NCI-H2081 (cell line): ENCODE measurements at places on chromosomes 7 and 10.

DNA sequence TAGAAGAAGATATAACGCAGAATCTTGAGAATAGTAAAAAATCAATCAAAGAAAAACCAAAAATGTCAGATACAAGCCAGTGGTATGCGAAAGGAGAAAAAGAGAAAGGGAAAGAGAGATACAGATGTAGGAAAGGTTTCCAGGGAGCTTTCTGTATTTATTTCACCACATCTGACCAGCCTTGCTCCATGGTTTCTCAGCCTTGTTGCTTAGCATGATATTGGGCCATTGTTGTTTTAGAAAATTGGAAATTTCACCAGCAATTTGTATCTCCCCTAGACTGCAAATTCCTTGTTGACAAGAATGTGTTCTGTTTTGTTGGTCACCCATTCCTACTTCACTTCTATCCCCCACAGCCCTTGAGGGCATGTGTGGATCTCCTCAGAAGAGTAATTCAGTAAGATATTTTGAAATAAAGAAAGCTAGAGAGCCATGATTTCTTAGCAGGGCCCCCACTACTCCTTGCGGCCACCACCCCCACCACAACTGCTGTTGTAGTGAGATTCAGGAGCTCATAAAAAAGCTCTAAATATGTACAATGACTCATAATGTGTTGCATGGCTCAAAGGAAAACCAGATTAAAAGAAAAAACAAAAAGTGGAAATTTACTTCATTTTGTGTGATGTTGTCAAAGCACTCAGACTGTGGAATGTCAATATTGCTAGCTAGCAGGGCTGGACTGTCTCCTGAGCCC, 138.7 kb downstream of the CHRM2 start:
- no peak for DNase-seq

- no peak for DNase-seq
Observed at GRCh38 chr10:50540069-50540825, 83.5 kb downstream of the SGMS1 start.

DNA sequence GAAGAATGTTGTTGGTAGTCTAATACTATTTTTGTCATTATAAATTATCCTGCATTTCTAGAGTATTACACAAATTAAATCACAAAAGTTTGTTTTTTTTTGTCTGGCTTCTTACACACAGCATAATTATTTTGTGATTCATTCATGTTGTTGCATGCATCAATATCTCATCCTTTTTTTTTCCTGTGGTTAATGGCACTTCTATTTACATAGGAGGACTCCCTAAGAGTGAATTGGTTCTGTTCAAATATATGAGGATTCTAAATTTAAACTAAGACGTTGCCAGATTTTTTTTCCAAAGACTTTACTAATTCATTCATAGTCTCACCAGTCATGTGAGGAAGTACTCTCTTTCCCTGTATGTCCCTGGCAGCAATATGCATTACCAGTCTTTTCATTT, 303.3 kb downstream of the GPR37 start:
- no peak for DNase-seq

GRCh38 chr7:112300831-112301407, 94.4 kb downstream of the ZNF277 start:
- no peak for DNase-seq

DNA sequence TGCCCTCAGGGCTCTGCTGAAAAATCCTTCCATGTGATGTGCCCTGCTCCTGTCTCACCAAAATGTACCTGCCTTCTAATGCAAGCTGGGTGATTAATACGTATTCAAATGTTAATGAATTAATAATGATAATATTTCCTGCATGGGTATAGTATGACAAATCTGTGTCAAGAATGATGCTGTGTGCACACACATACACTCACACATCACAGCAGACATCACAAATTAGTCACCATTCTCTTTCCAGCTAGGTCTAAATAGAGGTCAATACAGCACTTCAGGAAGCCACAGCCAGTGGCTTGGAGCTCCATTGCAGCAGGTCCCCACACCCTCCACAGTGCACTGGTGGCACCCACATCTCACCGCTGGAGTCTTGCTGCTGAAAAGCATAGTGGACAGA, 681.2 kb upstream of the NRP1 start:
- DNase-seq: no peak

GRCh38 chr10:11608159-11609013, 3.1 kb downstream of the USP6NL start:
- DNase-seq: no peak

GRCh38 chr7:380139-380485, 90.1 kb downstream of the FOXL3 start:
- no peak for DNase-seq

- no peak for DNase-seq
Observed at GRCh38 chr7:7251742-7252141, 69.4 kb downstream of the C1GALT1 start.

DNA sequence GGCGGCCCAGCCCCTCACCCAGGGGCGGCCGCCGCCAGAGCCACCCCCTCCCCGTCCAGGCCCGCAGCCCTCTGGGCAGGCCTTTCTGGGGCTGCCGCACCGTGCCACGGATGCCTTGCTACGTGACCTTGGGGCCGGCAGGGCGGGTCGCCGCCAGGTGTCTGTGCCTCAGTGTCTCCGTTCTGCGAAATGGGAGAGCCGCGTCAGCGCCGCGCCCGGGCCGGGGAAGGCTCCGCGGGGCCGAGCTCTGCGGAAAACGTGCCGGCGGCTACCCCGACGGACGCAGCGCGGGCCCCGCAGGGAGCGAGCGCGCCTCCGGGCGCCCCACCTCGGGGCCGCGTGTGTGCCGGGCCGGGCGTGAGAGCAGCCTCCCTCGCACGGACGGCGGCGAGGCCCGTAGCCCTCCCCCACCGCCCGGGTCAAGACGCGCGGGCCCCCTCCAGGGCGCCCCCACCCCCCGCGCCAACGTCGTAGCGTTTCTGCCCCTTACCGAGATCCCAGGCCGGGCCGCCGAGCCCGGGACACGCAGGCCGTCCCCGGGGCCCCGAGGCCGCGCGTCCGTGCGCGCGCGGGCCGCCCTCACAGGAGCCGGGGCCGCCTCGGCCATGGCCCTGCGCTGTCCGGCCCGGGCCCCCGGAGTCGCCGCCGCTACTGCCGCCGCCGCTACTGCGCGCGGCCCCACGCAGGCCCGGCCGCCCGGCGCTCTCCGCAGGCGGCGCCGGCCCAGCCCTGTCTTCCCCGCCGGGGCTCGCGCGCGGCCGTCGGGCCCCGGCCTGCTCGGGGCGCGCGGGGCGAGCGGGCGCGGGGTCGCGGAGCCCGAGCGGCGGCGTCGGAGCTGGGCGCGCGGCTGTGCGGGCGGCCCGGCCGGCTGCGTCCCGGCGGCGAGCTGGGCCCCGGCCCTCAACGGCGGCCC, 1.1 kb downstream of the ZNF777 start:
- peak; percentile 30 for DNase-seq

- no peak for DNase-seq
Observed at GRCh38 chr10:126684171-126684745, 13.8 kb upstream of the C10orf90 start.

DNA sequence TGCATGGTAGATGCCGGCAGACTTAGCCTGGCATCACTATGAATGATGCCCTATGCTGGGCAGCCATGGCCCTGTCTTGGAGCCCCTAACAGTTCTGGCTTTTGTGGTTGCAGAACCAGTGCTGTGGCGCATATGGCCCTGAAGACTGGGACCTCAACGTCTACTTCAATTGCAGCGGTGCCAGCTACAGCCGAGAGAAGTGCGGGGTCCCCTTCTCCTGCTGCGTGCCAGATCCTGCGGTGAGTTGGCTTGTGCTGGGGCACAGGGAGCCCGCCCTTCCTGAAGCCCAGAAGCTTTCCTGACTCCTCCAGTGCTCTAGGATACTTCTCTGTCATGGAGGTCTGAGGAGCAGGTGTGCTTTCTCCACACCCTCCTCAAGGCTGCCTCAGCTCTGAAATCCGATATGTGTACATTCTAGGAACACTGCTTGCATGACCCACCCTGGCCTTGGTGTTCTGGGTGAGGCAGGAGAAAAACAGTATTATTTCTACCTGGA, 25.6 kb upstream of the SH2D4B start:
- no peak for DNase-seq

DNA sequence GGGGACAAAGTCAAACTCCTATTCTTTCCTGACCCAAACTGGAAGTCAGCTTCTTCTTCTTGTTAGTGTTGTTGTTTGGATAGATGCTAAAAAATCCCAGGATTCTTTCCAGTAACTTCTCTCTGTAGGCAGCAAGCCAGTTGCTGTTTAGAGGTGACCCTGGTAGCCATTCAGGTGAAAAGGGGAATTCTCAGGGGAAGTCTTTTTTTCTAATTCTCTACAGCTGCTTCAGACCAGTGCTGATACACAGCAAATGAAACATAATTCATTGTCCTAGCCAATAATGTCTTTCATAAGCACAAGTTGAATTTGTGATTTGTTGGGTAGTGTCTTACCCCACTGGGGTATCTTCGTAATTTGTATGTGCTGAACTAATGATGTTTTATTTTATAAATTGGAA, 357.3 kb downstream of the BBS9 start:
- no peak for DNase-seq

DNA sequence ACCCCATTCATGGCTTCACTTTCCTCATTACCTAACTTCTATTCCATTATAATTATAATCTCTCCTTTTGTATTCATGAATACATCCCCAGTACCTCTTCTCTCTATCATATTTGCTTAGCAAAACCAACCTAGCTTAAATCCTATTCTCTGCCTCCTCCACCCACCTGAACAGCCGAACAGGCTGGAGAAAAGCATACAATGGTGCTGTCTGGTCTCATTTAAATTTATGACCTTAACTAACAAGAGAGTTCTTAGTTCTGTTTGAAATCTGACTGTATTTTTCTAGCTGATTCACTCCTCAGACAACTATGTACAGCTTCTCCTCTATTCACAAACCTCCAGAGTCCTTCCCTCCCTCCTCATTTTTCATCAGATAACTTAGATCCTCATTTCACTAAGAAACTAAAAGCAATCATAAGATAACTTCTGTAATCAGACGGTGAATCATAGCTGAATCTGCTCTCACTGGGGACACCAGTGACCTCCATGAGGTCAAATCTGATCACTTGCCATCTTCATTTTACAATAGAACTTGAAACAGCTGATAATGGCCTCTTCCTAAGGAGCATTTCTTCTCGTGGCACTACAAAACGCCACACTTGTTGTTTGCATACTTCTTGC, 233.9 kb upstream of the AOAH start:
- DNase-seq: peak; percentile 26

DNA sequence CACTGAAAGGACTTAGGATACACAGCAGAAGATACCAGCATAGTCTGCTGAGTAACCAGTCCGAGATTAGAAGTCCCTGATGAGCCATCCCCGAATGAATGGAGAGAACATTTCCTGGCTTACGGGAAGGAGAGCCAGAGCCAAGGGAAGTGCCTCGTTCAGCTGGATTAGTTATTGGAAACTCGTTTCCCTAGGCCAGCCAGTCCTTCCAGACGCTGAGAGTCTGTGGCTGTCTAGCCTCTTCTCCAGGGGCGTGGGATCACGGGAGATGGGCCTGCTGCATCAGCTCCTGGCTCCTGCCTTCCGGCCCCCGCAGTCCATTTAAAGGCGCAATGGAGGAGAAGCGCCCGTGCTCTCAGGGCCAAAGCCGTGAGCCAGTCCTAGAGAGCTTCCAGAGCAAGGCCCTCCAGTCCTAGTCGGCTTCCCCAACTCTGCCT, 712.8 kb downstream of the PARD3 start:
- DNase-seq: no peak

DNA sequence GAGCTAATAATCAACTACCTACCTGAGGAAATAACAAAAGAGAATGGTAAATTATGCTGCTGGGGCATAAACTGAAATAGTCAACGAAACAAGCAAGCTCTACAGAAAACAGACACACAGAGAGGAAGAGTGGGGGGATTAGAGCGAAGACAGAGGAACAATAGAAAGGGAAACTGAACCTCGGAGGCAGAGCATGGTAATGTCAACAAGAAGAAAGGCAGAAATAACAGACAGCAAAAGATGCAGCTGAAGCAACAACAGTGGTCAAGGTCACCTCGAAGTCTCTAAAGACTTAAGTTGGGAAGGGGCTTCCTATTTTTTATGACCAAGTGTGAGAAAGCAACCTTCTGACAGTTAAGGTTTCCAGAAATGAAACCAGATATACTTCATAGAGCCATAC, 177.0 kb downstream of the ZNF438 start:
- no peak for DNase-seq

DNA sequence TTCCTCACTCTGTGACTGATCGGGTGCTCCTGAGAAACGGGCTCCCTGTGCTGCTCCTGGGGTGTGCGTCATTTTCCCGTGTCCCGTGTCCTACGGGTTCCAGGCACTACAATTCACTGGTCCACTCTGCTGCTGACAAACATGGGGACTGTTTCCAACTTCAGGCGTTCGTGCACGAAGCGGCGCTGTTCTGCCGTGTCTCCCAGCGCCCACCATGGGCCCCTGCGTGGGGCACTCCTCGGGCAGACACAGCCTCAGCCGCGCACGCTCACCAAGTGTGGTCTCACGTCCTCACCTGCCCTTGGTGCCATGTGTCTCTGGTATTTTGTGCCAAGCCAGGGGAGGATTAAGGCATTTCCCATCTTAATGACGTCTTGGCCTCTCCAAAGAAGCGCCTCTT, 19.0 kb downstream of the GPR146 start:
- DNase-seq: no peak

- no peak for DNase-seq
Observed at GRCh38 chr7:377080-378040, 87.4 kb downstream of the FOXL3 start.

GRCh38 chr7:155972651-155973390, 160.6 kb upstream of the SHH start:
- no peak for DNase-seq

GRCh38 chr7:74324531-74325209, 35.5 kb downstream of the CLIP2 start:
- no peak for DNase-seq

- no peak for DNase-seq
Observed at GRCh38 chr7:25187932-25188331, 40.4 kb downstream of the NPVF start.

- DNase-seq: no peak
Observed at GRCh38 chr10:43292755-43293676, 26.2 kb upstream of the RASGEF1A start.

- DNase-seq: no peak
Observed at GRCh38 chr10:85531706-85532105, 834.9 kb downstream of the GRID1 start.

DNA sequence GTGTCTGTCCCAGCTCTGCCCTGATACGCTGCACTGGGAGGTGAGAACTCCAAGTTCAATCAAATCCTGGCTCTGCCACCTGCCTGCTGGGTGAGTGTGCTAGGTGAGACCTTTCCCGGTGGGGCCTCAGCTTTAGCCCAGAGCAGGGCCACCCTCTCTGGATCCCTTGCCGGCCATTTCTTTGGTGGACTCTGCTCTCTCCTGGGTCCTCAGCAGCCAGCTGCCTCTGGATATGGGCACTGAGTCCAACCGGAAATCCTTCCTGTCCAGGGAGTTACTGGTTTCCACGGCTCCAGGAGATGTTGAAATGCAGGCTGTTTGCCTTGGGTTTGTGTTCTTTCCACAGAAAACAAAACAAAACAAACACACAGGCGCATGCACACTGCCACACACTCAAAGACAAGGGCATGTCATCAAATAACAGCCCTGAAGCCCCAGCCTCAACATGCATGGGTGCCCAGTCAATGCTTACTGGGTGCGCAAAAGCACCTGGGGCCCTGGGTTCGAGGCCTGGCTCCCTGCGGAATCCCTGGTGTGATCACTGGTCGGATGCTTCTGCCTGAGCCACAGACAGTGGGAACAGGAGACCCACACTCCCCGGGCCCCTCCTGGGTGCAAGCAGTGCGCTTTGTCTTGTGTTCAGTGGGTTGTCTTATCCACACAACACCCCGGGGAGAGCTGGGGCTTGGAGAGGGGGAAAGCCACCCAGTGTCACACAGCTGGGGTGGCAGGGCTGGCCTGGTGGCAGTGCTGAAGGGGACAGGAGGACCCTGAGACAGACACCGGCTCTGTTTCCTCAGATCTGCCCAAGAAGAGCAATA, 33.1 kb downstream of the PPIF start:
- peak; percentile 10 for DNase-seq

GRCh38 chr7:133314084-133314483, 61.2 kb downstream of the EXOC4 start:
- DNase-seq: no peak
